ENCODE measurements at places on chromosomes 16 and 17. TPM values are rescaled to one million over a fixed set of nuclear protein-coding genes. Genes with fewer than 3 reads are reported as not detected.

EFCAB3 gene
- total RNA-seq = not detected

HOXB1 gene
- total RNA-seq = not detected

WDR59 gene
- total RNA-seq = 12.9 TPM

HP gene
- 1.5 TPM for total RNA-seq

CSF3 gene
- 19.9 TPM for total RNA-seq

CDH16 gene
- total RNA-seq = 0.10 TPM

UBB gene
- total RNA-seq = 1,346 TPM

P2RX1 gene
- 0.25 TPM for total RNA-seq

CACNA1G gene
- 0.09 TPM for total RNA-seq

TMEM204 gene
- 26.3 TPM for total RNA-seq

- no peak for DNase-seq
Measured at GRCh38 chr17:35460354-35460851, 11.8 kb upstream of the SLFN13 start.

DNA sequence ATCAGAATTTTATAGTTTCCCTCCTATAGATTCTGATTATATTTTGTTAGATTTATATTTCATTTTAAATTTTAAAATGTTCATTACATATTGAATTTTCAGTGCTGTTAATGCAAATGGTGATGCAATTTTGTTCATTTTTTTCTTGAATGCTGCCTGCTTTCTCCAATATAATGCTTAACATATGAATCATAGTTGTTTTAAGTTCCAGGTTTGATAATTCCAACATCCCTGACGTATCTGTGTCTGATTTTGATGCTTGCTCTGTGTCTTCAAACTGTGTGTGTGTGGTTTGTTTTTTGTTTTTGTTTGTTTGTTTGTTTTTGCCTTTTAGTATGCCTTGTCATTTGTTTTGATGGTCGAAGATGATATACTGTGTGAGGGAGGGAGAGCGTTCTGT, 134.7 kb upstream of the ELAC2 start:
- DNase-seq = no peak

DNA sequence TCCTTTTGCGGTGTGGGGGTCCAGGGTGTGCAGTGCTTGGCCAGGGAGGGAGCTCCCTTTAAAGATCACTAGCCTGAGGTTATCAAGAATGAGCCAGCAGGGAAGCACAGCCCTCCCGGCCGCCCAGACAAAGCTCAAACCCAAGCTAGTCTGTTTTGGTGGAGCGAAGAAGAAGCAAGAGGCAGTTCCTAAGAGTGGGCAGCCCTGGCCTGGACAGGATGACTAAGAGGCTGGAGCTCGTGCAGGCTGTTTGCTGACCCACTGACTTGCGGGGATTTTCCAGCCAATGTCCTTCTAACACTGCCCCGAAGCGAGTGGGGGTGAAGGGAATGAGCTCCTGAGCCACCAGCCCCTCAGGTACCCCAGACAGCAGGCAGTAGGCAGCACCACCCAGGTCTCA, 134.4 kb downstream of the COPRS start:
- no peak for DNase-seq

- no peak for DNase-seq
Measured at GRCh38 chr16:2200313-2200712, 3.9 kb upstream of the CASKIN1 start.

GRCh38 chr16:9964426-9964825, 217.8 kb downstream of the GRIN2A start:
- DNase-seq = no peak

GRCh38 chr17:42849451-42850181, 1.4 kb upstream of the AOC3 start:
- DNase-seq = no peak

DNA sequence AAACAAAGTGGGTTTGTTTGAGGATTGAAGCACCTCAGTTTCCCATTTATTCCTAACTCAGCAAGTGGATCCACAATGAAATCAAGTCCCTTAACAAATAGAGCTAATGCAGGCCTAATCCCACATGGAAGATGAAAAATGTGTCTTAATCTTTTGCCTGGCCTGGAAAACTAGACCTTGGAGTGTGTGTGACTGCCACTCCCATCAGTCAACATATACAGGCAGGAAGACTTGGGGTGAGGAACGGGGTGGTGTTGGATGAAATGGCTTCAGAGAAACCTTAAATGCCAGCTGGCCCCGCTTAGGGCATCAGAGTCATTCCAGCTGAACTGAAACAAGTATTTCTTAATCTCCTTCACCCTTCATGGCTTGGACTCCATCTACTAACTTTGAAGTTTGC, 269.5 kb downstream of the MAF start:
- DNase-seq = no peak

GRCh38 chr16:67719778-67720144, 645 bp upstream of the GFOD2 start:
- DNase-seq = peak; percentile 59

GRCh38 chr16:49858200-49859124, 2.5 kb upstream of the ZNF423 start:
- DNase-seq = no peak

GRCh38 chr17:38511150-38512108, 83.2 kb downstream of the ARHGAP23 start:
- no peak for DNase-seq

GRCh38 chr16:61897657-61898056, 138.6 kb downstream of the CDH8 start:
- DNase-seq = no peak

DNA sequence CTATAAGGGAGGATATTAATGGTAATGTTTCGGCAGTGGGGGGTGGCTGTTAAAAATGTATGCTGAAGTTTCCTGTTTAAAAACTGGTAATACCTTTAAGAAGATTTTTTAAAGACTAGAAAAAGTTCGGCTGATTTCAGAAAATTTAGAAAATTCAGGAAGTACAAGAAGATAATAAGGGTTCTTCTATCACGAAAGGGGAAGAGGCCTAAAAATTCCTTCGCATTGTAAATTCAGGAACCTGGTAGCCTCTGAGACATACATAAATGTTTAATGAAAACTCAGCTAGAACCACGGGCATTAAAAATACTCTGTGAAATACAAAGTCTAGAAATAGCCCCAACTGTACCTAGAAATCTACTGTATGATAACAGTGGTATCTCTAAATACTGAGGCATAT, 181.2 kb downstream of the PARN start:
- no peak for DNase-seq

GRCh38 chr17:79185671-79186070, 111.0 kb downstream of the ENGASE start:
- no peak for DNase-seq
